Activated CD4-positive, alpha-beta T cell treated with anti-CD3 and anti-CD28 coated beads, Interleukin-2, amount 50 U/mL, for 48 hours (primary cell): ENCODE measurements at places on chromosomes 1 and 21.
A peak's percentile ranks its signal among the peaks of the same experiment; 100 is the strongest.

GRCh38 chr1:25473653-25474225 lies 43.0 kb downstream of the MACO1 start:
- peak; percentile 12 for DNase-seq

- DNase-seq, result no peak
Observed at GRCh38 chr1:64082459-64082858, 121.0 kb upstream of the UBE2U start.

GRCh38 chr1:226422478-226422877 lies 14.6 kb upstream of the PARP1 start:
- no peak for DNase-seq

DNA sequence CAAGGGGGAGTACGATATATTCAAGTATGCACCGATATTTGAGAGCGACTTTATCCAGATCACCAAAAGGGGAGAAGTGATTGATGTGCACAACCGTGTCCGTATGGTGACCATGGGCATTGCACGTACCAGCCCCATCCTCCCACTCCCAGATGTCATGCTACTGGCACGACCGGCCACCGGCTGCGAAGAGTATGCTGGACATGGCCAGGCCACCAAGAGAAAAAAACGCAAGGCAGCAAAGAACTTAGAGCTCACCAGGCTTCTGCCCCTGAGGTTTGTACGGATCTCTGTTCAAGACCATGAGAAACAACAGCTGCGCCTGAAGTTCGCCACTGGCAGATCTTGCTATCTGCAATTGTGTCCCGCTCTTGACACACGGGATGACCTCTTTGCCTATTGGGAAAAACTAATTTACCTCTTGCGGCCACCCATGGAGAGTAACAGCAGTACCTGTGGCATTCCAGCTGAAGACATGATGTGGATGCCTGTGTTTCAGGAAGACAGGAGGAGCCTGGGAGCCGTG lies 16.5 kb downstream of the ATF3 start:
- DNase-seq, result no peak

- no peak for DNase-seq
Observed at GRCh38 chr1:165439330-165439729, 5.6 kb downstream of the RXRG start.
